ENCODE measurements at places on chromosomes 6 and 20.

GRCh38 chr6:16400248-16400760, 161.9 kb downstream of the GMPR start:
- DNase-seq, result no peak

GRCh38 chr6:111793711-111794111, 79.5 kb downstream of the FYN start:
- peak; percentile 34 for DNase-seq

GRCh38 chr6:95866732-95867131, 149.0 kb upstream of the FUT9 start:
- DNase-seq, result no peak

GRCh38 chr6:68256391-68256790, 378.7 kb upstream of the ADGRB3 start:
- no peak for DNase-seq

DNA sequence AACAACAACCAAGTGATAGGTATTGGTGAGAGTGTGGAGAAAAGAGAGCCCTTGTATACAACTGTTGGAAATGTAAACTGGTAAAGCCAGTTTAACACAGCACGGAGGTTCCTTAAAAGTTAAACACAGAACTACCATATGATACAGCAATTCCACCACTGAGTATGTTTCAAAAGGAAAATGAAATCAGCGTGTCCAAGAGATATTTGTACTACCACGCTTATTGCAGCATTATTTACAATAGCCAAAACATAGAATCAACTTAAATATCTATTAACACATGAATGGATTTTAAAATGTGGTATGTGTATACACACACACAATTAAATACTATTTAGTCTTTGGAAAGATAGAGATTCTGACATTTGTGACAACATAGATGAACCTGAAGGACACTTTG, 1.1 kb downstream of the PTCHD4 start:
- DNase-seq, result no peak

DNA sequence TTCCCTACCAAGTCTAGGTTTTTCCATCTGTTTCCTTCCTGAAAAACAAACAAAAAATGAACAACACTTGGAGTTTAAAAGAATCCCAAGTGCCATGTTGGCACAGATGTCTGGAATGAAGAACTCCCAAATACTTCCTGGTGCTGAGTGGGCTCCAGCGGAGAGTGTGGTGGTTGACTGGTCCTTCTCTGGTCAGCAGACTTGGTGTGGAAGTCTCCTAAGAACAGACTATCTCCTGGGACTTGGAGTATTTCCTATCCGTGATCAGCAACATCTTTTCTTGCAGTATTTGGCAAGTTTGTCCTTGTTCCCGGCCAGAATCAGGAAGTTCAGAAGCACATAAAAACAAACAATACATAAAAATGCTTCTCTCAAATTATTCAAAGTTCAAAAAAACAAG, 154.1 kb downstream of the MTFR2 start:
- no peak for DNase-seq

DNA sequence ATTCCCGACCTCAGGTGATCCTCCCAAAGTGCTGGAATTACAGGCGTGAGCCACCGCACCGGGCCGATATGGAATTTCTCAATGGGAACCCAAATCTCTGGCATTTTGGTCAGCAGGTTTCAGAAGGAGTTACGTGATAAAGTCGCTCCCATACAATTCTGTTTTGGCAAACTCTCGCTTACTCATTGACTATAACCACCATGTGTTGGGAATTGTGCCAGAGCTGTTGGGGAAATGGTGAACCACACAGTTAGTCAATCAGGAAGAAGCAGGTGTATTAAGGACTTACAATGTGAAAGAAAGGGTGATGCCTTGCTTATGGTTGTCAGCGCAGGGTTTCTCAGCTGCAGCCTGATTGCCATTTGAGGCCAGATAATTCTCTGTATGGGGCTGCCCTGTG, 410.5 kb downstream of the QKI start:
- no peak for DNase-seq

All from GM10248 (cell line).